ENCODE measurements at places on chromosomes 4 and X. TPM values are rescaled to one million over a fixed set of nuclear protein-coding genes. Genes with fewer than 3 reads are reported as not detected.
A peak's percentile ranks its signal among the peaks of the same experiment; 100 is the strongest.

DNA sequence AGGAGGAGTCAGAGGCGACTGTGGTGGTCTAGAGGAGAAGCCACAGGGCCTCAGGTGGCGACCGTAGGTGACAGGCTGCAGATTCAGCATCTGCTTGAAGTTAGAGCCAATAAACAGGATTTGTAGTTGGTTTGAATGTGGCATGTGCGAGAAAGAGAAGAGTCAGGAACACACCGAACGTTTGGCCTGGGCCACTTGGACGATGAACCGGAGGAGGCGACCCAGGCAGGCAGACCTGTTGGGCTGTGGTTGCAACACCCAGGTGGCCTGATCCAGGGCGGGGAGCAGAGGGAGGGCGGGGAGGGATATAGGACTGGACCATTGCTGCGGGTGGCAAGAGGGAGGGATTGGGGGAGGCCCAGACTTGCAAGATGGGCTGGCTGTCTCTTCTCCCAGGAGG lies 10.0 kb upstream of the PSAPL1 start:
- no peak for DNase-seq

DNA sequence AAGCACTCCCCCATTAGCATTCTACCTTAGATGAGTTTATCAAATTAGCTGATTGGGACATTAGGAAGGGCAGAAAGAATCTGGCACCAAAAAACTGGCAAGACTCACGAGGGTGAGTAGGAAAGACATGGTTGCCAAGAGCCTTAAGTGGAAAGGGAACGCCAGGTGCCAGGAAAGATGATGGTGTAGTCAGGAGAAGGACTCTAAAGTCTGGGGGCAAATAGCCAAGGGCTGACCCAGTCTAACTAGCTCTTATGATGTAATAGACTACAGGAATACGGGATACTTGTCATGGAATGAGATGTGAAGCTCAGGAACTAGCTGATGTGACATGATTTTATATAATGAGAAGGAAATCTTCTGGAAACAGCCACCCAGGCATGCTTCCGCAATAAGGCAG lies 94.8 kb downstream of the MBNL3 start:
- peak; percentile 26 for DNase-seq

GRCh38 chrX:153637121-153638040 lies 9.6 kb upstream of the DUSP9 start:
- DNase-seq: no peak

GRCh38 chr4:89595125-89595789 lies 241.7 kb downstream of the SNCA start:
- no peak for DNase-seq

GRCh38 chrX:41512394-41512793 lies 65.3 kb downstream of the NYX start:
- DNase-seq: no peak

DNA sequence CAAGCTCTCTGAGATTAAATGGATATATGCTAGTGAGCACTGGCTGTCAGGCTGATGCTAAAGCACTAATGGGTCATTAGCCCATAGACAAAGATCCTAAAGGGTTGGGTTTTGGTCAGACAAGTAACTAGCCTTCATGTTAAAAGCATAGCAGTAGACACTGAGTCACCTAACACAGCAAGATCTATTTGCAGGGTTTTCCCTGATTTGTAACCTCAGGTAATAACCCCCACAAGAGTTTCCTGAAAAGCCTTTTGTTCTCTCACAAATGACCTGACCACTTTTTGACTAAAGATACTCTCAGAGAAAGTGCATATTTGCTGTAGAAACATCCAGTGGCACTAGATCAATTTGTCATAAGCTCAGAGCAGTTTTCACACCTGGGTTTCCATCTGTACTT lies 251.1 kb upstream of the TEX13A start:
- DNase-seq: no peak

DNA sequence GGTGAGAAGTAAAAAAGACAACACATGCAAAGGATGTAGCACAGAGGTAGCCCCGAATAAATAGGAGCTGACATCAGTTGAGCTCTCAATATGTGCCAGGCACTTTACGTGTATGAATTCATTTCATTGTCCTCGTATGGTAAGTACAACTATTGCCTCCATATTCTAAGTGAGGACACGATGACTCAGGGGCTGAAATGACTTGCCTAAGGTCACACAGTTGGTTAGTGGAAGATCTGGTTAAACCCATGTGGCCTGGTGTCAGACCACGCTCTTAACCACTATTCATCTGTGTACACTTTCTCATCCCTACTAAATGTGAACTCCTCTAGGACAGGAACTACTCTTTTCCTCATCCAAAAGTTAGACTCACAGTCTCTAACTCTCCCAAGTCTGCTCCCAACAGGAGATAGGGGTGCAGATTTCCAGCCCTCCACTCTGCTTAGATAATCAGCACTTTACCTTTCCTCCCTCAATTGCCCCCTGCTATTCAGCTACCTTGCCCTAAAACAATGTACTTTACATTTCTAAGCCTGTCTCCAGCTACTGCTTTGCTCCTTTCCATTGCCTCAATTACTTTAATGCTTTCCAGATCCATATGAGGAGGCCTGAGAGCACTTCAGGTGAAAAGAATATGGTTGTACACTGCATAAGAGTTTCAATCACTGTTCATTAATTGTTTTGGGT lies 58.8 kb upstream of the LHFPL1 start:
- DNase-seq: no peak

- DNase-seq: no peak
Measured at GRCh38 chrX:38513112-38513742, 48.1 kb upstream of the TSPAN7 start.

DNA sequence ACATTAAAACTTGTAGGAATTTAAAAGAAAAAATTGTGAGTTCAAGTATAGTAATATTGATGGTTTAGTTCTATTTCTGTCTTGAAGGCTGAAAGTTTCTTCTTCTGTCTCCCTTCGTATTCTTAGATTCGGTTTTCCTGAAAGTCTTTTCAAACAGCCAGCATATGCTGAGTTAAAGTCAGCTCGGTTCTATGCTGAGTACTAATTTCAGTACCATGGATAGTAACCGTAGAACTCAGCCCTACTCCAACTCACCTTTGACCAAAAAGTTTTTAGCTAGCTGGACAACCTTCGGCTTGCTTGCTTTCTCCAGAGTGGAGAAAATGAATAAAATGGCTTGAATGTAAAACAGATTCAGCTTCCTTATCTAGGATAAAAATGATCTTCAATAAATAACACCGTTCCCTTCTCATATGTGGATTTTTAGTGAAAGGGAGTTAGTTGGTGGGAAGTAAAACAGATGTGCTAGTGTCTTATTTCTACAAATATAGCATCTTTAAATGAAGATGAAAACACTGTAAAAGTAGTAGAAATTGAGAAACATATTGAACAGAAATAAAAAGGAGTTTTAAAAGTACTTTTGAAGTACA lies 5.2 kb downstream of the POU4F2 start:
- no peak for DNase-seq

DNA sequence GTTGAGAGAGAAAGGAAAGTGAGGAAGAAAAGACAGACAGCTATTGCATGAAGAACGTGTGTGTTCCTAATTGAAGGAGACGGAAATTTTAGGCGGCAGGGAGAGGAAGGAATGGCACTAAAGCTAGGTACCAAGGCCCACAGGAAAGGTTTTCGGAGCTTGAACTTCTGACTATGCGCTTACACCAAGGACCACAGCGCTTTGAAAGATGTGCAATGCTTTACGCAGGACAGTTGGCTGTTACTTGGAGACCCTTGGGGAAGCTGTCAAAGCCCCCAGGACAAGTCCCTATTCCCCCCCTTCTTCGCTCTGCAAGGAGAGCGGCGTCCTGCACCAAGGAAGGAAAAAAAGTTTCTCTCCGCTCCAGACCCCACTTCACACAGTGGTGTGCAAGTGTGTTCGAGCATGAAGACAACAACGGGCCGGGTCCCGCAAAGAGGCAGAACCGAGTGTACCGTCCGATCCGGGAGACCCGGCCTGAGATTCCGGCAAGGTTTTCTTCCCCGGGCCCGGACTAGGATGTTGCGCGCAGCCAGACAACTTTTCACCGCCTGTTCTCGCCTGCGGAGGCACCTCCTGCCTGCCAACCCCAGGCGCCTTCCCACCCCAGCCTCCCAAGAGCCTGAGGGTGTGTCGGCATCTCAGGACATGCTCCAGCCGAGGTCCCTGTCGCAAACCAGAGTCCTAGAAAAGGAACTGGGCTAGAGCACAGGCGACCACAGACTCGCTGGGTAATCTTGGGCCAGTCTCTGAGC lies 896 bp downstream of the KDR start:
- DNase-seq: peak; percentile 56

- no peak for DNase-seq
Measured at GRCh38 chrX:10098270-10098713, 58.5 kb upstream of the CLCN4 start.

DNA sequence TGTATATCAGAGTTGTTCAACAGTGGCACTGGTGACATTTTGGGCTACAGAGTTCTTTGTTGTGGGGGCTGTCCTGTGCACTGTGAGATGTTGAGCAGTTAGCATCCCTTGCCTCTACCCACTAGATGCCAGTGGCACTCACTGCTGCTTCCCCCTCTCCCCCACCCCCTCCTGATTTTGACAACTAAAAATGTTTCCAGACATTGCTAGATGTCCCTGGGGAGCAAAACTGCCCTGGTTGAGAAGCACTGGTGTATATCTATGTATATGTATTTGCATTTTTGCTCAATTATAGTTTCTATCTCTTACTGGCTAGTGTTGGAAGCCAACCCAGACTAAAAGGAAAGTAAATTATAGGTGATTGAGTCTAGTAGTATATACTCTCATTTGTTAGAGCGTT lies 2.4 kb downstream of the TMEM131L start:
- no peak for DNase-seq

GRCh38 chr4:80054375-80054774 lies 18.7 kb downstream of the ANTXR2 start:
- no peak for DNase-seq

- no peak for DNase-seq
Measured at GRCh38 chr4:89316931-89317366, 9.3 kb upstream of the GPRIN3 start.

GRCh38 chrX:5117816-5118215 lies 1110.9 kb downstream of the NLGN4X start:
- no peak for DNase-seq

DNA sequence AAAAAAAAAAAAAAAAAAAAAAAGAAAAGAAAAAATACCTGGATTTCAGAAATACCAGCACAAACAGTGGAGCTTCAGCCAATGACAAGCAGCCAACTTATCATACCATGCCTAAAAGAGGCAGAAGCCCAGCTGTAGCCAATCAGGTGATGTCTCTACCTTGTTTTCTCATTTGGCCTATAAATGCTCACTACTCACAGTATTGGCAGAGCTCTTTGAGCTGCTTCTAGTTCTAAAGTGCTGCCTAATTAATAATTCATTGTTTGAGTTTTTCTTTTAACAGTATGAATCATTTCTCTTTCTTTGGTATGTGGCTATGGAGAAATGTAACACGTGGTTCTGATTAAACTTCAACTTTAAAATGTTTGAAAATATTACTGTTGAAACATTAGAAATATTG lies 188.8 kb upstream of the TECRL start:
- DNase-seq: no peak

GRCh38 chr4:5552451-5552850 lies 155.9 kb downstream of the EVC2 start:
- DNase-seq: no peak

DNA sequence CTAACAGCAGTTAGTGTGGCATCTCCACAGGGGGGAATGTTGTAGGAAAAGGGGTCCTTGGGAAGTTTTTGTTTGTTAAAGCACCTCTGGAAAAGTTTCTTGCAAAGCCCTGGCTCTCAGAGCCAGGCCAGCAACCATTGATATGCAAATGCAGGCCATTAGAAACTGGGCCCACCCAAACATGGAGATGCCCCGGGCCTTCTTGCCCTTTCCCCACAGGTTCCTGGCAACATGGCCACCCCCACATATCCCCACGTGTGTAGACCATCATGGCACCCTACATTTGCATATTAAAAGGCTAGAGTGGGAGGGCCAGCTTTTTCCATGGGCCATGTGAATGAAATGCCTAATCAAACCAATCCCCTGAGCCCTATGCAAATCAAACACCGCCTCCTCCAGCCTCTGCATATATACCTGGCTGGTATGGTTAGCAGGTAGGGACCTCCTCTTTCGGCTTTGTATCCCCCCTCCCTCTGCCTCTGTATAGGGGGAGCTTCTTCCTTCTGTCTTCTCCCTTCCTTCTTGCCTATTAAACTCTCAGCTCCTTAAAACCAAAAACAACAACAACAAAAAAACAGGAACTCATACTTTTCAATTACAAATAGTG lies 44.0 kb upstream of the ZCCHC13 start:
- no peak for DNase-seq

DNA sequence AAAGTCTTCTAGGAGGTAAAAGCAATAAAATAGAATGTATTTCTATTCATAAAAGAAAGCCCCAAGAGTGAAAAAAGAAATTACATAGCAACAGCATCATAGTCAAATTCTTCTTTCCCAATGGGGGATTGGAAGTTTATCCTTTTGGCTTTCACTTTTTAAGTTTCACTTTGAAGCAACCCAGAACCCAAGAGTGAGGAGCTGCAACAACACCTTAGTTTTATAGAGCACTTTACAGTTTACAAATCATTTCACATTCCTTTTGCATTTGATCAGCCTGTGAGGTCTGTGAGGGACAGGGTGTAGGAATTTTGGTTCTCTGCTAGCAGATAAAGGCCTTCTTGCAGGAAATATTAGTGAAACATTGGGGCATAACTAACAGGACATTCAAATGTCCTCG lies 112.0 kb upstream of the NDP start:
- no peak for DNase-seq

GRCh38 chr4:117467404-117467803 lies 382.0 kb upstream of the TRAM1L1 start:
- DNase-seq: no peak

DNA sequence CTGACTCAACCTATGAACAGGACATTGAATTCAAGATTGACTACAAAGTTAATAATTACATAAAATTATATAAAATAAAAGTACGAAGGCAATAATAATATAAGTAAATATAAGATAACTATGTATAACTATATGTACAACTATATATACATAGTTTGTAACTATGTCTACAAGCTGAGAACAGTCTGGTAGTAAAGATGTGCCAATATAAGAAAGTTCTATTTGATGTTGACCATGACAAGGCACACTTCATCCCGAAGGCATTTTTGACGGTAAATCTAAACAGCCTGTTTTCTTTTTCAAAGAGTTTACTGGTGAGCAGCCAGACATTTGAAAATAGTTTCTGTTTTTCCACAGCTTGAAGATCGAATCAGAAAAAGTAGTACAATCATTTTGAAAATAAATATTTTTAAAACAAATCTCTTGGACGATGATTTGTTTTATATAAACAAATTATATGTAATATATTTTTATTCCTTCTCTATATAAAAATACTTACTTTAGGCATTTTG lies 112.9 kb downstream of the CEP44 start:
- no peak for DNase-seq

The PDLIM3 gene
- 692 TPM for total RNA-seq

The GUCY1B1 gene
- total RNA-seq: 10.5 TPM

The CNKSR2 gene
- total RNA-seq: 0.44 TPM

The SHROOM4 gene
- 19.0 TPM for total RNA-seq

The AGTR2 gene
- 0.41 TPM for total RNA-seq

The PITX2 gene
- total RNA-seq: 22.4 TPM

The ETDA gene
- total RNA-seq: not detected

The MORF4L2 gene
- total RNA-seq: 191 TPM

The RNF212 gene
- 1.7 TPM for total RNA-seq
